ENCODE measurements at places on chromosomes 6 and 20.

GRCh38 chr20:16423311-16424212 is 149.7 kb downstream of the KIF16B start:
- DNase-seq, result no peak

DNA sequence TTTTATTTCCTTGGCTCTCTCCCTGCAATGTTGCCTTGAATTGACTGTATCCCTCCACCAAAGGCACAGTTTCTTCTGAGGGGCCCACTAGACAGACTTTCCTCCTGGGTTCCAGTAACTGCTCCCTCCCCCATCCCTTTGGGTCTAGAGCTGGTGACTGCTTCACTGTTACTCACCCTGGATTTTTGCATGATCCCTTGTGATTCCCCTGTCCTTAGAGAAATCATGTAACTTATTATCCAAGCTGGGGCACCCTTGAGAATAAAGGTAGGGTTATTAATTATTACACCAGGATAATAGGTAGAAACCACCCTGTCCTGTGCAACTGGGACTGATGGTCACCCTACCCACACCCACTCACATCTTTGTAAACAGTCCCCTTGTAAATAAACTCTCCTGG is 67.5 kb upstream of the FYN start:
- no peak for DNase-seq

GRCh38 chr6:20208687-20209378 is 3.4 kb downstream of the MBOAT1 start:
- no peak for DNase-seq

GRCh38 chr20:4449957-4450715 is 271.6 kb upstream of the PRND start:
- DNase-seq, result no peak

DNA sequence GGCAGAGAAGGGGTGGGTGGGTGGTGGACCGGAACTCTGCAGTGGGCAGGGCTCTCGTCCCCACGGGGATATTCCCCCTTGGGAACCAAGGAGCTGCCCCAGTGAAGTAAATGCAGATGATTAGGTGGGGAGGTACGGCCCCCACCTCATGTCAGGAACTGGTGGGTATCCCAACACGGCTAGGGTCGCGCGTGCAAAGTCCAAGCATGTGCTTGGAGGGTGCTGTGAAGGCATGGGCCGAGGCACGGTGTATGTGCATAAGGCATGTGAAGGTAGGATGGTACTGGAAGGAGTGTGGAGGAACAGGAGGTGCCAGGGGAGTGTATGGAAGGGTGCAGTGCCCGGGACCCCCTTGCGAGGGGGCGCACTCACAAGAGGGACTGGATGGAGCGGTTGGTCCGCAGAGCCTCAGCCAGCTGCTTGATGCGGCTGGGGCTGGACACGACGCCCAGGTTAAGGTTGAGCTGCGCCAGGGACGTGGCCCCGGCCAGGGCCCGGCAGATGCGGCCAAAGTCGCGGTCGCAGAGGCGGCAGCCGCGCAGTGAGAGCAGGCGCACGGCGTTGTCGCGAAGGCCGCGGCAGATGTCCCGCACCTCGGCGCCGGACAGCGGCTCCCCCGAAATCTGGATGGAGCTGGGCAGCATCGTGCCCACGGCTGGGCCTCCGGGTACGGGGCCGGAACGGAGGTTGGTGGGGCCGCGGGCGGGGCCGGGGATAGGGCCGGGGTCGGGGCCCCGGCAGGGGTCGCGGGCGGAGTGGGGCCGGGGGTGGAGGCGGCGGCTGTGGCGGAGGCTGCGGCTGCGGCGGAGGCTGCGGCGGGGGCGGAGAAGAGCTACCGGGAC is 783 bp downstream of the LRRC73 start:
- no peak for DNase-seq

- DNase-seq, result no peak
Observed at GRCh38 chr6:160356074-160356744, 8.0 kb downstream of the SLC22A3 start.

- DNase-seq, result no peak
Observed at GRCh38 chr6:38271081-38271480, 368.6 kb downstream of the BTBD9 start.

DNA sequence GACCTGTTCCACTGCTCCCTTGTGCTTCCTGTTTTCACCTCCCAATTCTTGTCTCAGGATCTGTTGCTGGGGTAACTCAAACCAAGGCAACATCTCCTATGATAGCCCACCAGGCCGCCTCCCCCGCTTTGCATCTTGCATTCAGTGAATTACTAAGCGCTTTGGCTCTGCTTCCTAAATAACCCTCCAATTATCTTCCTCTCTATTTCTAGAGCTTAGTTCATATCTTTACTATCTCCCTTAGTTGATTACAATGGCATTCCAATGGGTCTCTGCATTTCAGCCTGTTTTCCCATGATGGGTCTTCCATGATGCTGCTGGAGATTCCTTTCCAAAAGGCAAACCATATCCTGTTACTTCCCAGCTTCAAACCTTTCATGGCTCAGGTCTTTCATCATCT is 117.2 kb upstream of the FERMT1 start:
- DNase-seq, result no peak

All from CD4-positive, alpha-beta T cell treated with Interleukin-10 for 1 hour (primary cell).